Thoracic aorta (tissue), 2 donors: ENCODE measurements at places on chromosomes 5 and 9. TPM values are rescaled to one million over a fixed set of nuclear protein-coding genes. Genes with fewer than 3 reads are reported as not detected.

Gene RC3H2
- 49.5 TPM for total RNA-seq

DNA sequence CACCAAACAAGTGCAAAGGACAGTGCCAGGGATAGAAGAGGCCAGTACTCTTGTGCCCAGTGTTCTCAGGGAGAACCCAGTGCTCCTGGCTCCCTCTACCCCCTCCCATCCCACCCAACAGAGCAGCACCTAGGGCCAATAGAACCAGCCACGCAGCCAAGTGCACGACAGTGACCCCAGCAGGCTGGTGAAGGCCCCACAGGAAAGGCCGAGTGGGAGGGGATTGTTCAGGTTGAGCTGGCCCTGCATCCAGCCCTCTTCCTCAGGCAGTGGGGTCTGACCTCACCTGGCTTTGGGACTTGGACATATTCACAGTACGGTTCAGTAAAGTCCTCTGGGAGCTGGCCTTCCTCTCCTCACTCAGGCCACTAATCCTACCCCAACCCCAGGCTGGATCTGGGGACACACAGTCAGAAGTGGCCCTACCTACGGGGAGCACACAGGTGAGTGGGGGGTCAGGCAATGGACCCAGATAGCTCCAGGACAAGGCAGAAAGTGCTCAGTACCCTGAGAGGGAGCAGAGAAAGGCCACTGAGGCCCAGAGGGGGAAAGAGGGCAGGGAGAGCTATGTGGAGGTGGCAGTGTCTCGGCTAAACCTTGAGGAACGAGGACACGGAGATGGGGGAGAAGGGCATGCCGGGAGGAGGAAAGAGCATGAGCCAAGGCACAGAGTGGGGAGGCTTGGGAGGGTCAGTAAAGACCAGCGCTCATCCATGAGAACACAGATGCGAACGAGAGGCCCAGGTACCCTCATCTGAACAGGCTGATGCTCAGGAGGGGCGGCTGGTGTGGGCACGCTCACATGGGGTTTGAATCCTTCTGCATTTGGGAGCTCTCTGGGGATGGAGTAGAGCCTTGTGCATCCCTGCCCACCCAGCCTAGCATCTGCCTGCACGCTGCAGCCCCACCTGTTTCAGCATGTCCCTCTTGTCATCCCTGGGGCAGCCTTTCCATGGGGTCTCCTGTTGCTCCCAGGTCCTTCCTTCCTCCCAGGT, 25.6 kb downstream of the POLR1E start:
- H3K27me3 ChIP-seq = no peaks in the 10 kb centered on the region
- H3K4me1 ChIP-seq = no peaks in the 10 kb centered on the region
- H3K36me3 ChIP-seq = no peaks in the 10 kb centered on the region
- H3K27ac ChIP-seq = no peak overlapping the region
- DNase-seq = no peak

- no peaks in the 10 kb centered on the region for H3K27me3 ChIP-seq
- H3K4me1 ChIP-seq = no peaks in the 10 kb centered on the region
- DNase-seq = no peak
- no peak overlapping the region for H3K27ac ChIP-seq
- H3K36me3 ChIP-seq = peaks cover 19% of the 10 kb centered on the region
Measured at GRCh38 chr9:4718911-4719310, 22.1 kb downstream of the AK3 start.

- H3K27ac ChIP-seq = no peak overlapping the region
- H3K4me3 ChIP-seq = no peak overlapping the region
- DNase-seq = no peak
- no peaks in the 10 kb centered on the region for H3K36me3 ChIP-seq
- H3K4me1 ChIP-seq = peaks cover 6% of the 10 kb centered on the region
Measured at GRCh38 chr9:117290856-117291622, 123.8 kb downstream of the ASTN2 start.

DNA sequence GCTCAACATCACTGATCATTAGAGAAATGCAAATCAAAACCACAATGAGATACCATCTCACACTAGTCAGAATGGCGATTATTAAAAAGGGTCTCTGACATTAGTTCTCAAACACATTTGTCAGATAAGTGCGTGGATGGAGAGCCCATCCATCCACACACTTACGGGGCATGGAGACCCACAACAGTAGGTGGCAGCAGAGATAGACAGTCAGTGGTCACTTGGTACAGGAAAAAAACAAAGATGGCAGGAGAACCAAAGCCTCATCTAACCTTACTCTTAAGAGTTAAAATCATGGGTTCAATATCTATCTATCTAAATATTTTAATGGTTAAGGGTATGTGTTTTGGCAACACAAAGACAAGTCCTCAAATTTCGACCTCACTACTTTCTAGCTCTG, 1378.7 kb upstream of the C9orf72 start:
- no peak overlapping the region for H3K27ac ChIP-seq
- no peaks in the 10 kb centered on the region for H3K36me3 ChIP-seq
- H3K4me1 ChIP-seq = no peaks in the 10 kb centered on the region

GRCh38 chr9:91994422-91994821, 44.4 kb upstream of the ROR2 start:
- no peaks in the 10 kb centered on the region for H3K27me3 ChIP-seq
- no peaks in the 10 kb centered on the region for H3K4me1 ChIP-seq
- H3K36me3 ChIP-seq = no peaks in the 10 kb centered on the region

DNA sequence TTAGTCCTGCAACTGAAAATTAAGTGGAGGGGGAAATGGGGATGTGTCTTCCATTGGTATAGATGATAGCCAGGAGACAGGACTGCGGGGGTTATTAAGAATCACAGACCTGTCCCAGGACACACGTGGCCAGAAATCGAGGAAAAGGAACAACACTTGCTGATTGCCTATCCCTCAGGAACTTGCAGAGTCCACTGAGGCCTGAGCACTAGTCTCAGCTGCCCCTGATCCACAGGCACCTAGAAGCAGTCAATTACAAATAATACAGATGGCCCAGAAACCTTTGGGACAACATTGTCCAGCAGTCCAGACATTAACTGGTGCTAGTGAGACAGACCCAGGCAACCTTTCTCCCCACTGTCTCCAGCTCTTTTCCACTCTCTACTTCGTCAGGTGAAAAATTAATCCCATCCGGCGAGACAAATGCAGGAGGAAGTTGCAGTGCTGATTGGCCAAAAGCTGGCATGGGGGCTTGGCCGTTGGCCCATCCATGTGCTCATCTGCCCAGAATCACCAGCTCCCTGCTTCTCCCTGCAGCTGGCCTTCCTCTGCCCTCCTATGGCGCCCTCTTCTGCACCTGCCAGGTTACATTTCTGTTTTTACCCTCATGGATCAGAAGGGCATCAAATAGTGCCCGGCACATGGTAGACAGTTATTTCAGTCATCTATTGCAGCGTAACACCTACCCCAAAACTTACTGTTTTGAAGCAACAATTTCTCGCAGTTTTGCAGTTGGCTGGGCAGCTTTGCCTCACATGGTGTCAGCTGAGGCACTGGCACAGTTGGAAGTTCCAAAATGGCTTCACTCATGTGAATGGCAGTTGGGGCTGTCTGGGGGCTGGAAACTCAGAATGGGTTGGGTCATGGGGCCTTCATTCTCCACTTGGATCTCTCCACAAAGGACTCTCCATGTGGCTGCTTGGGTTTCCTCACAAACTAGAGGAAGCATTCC, 3.6 kb upstream of the B4GALT1 start:
- no peak overlapping the region for H3K4me3 ChIP-seq
- DNase-seq = no peak

GRCh38 chr5:72559866-72560766, 52.9 kb upstream of the ZNF366 start:
- peaks cover 16% of the 10 kb centered on the region for H3K4me1 ChIP-seq
- H3K36me3 ChIP-seq = no peaks in the 10 kb centered on the region
- H3K27me3 ChIP-seq = no peaks in the 10 kb centered on the region
- no peak overlapping the region for H3K4me3 ChIP-seq

Gene ABLIM3
- 41.2 TPM for total RNA-seq

- no peak overlapping the region for H3K4me3 ChIP-seq
- H3K36me3 ChIP-seq = no peaks in the 10 kb centered on the region
- H3K27ac ChIP-seq = no peak overlapping the region
- H3K27me3 ChIP-seq = no peaks in the 10 kb centered on the region
Measured at GRCh38 chr5:91848453-91848852, 465.3 kb upstream of the ARRDC3 start.

DNA sequence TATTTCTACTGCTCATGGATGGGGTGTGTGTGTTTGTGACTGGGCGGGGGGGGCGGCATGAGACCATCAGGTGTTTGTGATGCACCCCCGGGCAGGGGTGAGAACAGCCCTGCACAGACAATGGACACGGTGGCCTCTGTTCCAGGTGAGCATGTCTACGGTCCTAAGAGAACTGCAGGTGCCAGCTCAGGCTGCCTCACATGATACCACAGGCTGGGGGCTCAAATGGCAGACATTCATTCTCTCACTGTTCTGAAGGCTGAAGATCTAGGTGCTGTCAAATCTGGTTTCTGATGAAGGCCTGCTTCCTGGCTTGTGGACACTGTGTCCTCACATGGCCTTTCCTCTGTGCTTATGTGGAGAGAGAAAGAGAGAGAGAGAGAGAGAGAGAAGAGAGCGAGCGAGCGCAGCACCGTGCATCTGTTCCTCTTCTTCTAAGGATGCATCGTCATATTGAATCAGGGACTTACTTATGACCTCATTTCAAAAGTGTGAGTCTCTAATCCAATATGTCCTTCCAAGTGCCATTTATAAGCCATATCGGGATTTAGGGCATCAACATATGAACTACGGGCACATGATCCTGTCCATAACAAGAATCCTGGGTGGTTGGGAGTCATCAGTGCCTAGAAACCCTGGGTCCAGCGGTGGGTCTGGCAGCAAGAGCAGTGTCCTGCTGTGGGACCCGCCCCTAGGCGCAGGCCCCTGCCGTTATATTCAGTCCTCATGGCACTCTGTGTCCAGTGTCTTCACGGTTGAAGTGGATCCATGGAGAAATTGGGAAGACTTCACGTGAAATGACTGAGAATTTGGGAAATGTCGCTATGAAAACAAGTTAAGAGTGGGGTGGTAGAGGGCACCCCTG, 42.5 kb downstream of the NXNL2 start:
- no peaks in the 10 kb centered on the region for H3K4me1 ChIP-seq
- H3K27me3 ChIP-seq = no peaks in the 10 kb centered on the region
- no peak overlapping the region for H3K4me3 ChIP-seq
- no peak overlapping the region for H3K27ac ChIP-seq
- no peaks in the 10 kb centered on the region for H3K36me3 ChIP-seq
- DNase-seq = no peak

GRCh38 chr5:14590949-14591348, 9.4 kb downstream of the OTULINL start:
- H3K4me1 ChIP-seq = no peaks in the 10 kb centered on the region
- no peak overlapping the region for H3K4me3 ChIP-seq
- no peak for DNase-seq
- H3K27me3 ChIP-seq = no peaks in the 10 kb centered on the region

GRCh38 chr9:94919376-94920098, 193.0 kb downstream of the AOPEP start:
- peak overlapping the region; percentile 42 for H3K4me3 ChIP-seq
- H3K4me1 ChIP-seq = peaks cover 88% of the 10 kb centered on the region
- H3K27ac ChIP-seq = peak overlapping the region; percentile 95
- no peaks in the 10 kb centered on the region for H3K27me3 ChIP-seq
- H3K36me3 ChIP-seq = no peaks in the 10 kb centered on the region

Gene CDC23
- total RNA-seq = 13.5 TPM

- H3K27ac ChIP-seq = peak overlapping the region; percentile 83
- no peaks in the 10 kb centered on the region for H3K27me3 ChIP-seq
- H3K4me3 ChIP-seq = peak overlapping the region; percentile 92
- DNase-seq = no peak
- H3K4me1 ChIP-seq = peaks cover 31% of the 10 kb centered on the region
Measured at GRCh38 chr9:95508242-95508967, 8.4 kb downstream of the PTCH1 start.

DNA sequence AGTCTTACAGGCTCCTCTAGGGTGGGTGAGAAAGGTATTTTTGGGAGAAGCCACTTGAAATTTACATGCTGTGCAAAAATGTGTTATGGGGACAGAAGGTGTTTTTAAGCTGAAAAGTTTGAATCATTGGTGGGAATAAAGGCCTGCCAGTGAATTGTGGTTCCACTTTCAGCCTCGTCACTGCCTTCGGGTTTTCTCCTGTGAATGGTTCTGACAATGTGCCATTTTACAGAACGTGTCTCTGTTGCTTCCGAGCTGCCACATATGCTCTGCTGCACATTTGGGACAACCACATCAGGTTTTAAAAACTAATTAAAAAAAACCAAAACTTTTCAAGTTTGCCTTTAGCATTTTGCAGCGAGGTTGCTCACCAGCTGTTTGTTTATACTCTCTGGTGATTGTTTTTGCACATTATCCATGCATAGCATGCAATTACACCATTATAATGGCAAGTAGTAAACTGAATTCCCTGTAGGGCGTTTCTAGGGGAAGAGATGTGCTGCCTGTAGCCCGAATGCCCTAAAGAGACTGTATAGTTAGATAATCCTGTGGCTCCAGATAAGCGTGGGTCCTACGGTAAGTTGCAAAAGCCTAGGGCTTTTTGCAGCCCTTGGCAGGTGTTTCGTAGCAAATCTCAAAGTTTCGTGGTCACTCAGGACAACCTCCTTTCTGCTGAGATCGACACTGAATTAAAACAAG, 40.1 kb upstream of the SUB1 start:
- DNase-seq = no peak
- H3K27ac ChIP-seq = no peak overlapping the region
- no peaks in the 10 kb centered on the region for H3K36me3 ChIP-seq

DNA sequence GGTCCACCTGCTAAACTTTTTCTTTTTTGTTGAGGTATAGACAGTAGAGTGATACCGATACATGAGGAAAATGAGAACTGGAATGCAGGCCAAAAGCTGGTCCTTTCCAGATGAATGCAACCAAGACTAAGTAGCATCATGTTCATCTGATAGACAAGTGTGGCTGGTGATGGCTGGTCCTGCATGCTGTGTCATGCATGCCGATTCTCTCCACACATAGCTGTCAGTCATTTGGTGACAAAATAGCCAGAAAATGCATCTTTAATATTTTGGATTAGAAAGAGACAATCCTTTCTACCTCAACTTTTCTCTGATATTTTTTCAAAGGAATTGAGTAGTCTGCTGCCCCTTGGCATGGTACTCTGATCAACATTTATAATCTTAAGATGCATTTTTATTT, 49.9 kb downstream of the ZSWIM6 start:
- no peaks in the 10 kb centered on the region for H3K4me1 ChIP-seq
- DNase-seq = no peak
- H3K27ac ChIP-seq = no peak overlapping the region
- no peaks in the 10 kb centered on the region for H3K27me3 ChIP-seq
- H3K4me3 ChIP-seq = no peak overlapping the region

DNA sequence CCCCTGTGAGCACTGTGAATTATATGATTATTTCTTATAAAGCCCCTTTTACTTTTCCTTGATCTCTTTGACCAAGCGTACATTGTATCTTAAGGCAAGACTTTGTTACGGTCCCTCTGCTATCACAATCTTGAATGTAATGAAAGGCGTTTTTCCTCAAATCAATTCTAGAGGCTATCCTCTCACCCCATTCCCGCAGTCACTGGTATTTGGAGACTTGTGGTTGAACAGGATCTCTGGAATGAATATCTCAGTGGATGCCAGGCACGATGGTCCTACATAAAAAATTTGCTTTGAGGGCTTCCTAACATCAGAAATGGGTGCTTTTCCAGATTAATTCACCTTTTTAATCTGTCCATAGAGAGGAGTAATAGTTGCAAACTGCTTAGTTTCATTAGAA, 151.4 kb upstream of the PAPPA start:
- no peaks in the 10 kb centered on the region for H3K27me3 ChIP-seq
- H3K4me3 ChIP-seq = no peak overlapping the region

Gene IL3
- total RNA-seq = not detected

Gene SLC6A18
- total RNA-seq = not detected

Gene FBXW2
- 79.7 TPM for total RNA-seq

- no peaks in the 10 kb centered on the region for H3K27me3 ChIP-seq
- no peak for DNase-seq
- no peak overlapping the region for H3K27ac ChIP-seq
- H3K4me1 ChIP-seq = peaks cover 24% of the 10 kb centered on the region
- no peaks in the 10 kb centered on the region for H3K36me3 ChIP-seq
Measured at GRCh38 chr5:8135742-8136141, 266.8 kb downstream of the MTRR start.

Gene MCTP1
- 256 TPM for total RNA-seq
